ENCODE measurements at places on chromosomes 12 and 14.

GRCh38 chr14:50551877-50552276, 8.1 kb upstream of the ATL1 start:
- DNase-seq: no peak

DNA sequence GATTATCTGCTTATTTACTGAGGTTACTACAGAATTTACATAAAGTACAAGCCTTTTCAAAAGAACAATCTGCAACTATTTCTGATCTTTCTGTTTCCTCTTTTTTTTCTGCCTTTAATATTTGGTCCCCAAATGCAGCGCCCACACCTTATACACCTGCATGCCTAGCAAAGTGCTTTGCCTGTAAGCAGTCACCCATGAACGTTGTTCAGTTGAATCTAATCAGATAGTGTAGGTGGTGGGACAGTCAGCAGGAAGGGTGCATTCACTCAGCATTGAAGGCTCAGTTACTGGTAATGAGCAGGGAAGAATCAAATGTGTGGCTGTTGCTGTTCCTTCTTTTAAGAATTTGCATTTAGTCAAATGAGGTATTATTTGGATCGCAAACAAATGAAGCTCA, 108.4 kb downstream of the GPR135 start:
- DNase-seq: no peak

GRCh38 chr12:108254517-108255251, 84.4 kb downstream of the CMKLR1 start:
- no peak for DNase-seq

DNA sequence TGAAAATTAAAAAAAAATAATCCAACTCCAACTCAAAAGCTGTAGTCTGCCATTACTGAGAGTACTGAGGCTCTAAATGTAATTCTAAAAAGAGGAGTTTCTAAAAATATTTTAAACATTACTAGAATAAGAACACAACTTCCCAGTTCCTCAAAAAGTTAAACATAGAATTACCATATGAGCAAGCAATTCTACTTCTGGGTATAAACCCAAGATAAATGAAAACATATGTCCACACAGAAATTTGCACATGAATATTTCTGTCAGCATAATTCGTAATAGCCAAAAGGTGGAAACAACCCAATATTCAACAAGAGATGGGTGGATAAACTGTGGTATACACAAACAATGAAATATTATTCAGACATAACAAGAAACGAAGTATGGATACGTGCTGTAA, 15.0 kb upstream of the NR2C1 start:
- no peak for DNase-seq

DNA sequence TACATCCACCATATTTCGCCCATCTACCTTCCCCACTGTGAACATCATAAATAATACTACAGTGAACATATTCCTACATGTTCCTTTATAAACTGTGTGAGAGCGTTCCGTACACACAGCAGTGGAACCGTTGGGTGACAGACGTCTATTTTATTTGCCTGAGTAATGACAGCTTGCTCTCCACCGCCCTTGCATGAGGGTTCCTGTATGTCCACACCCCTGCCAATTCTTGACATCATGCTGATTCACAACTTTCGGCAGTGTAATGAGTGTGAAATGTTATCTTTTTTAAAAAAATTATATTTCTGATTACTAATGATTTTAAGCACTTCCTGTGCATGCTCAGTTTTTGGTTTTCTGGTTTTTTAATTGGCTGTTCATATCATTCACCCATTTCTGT, 4.3 kb upstream of the RAD52 start:
- DNase-seq: no peak
